ENCODE measurements at places on chromosomes 5 and 9.

- DNase-seq = no peak
Observed at GRCh38 chr9:104915049-104915448, 12.9 kb downstream of the ABCA1 start.

GRCh38 chr9:91116711-91117110, 245.0 kb downstream of the AUH start:
- no peak for DNase-seq

DNA sequence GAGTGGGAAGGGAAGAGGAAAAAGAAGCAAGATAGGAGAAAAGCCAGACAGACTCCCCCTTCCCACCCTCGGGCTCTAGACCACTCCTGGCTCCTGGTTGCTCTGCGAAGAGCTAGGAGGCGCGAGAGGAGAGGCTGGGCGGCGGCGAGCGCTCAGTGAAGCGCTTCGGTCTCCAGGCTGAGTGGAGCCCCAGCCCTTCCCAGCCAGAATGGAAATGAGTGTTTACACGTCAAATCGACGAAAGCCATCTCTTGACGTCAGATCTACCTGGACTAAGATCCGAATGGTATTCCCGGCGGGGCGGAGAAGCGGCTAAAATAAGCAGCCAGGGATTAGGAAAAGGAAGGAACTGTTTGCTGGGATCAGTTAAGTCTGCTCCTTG, at the start of gene PCSK1:
PCSK1 (minus strand) TSS at position 183 of the 382 bp plus-strand sequence. CDS start 206 bp downstream, outside the sequence.
- no peak for DNase-seq

DNA sequence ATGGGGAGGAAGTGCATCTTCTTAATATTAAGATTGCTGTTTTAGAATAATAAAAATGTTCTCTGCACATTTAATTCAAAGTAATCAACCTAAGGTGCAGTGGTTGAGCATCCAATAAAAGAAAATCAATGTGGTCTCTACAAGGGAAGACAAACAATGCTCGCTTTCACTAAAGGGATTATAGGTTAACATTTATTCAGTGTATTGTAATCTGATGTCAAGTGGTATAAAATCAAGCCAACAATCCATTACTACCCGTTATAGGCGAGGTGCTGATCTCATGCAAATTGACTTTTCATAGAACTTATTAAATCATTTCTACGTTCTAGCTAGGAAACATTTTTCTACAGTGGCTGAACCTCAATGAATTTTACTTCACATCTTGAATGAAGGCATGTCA, 773.9 kb downstream of the NR2F1-AS1 start:
- DNase-seq = no peak

- no peak for DNase-seq
Observed at GRCh38 chr5:77638763-77639671, 504 bp upstream of the OTP start.

- no peak for DNase-seq
Observed at GRCh38 chr5:73950441-73950873, 324.5 kb downstream of the ARHGEF28 start.
